Activated B cell treated with CpG ODN at 0.5 μM for 24 hours (primary cell): ENCODE measurements at places on chromosomes 4 and X.

- DNase-seq = no peak
Observed at GRCh38 chrX:153684467-153685155, 3.1 kb upstream of the SLC6A8 start.

DNA sequence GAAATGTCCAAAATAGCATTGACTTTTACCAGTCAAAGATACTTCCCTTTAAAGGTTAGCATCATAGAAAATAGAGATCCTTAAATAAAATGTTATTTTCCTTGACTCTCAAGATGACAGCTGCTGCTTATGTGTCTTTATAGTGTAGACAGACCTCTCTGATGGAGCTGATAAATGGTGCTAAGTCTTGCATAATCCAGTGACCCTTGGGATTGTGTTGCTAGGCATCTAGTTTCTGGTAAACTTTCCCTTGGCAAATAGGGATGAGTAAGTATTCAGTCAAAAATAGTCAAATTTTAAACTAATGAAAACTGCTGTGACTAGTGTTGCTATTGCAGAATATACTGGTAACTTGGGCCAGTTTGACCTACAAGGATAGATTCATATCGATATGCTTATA, 53.6 kb downstream of the MBNL3 start:
- no peak for DNase-seq

- DNase-seq = no peak
Observed at GRCh38 chr4:42345962-42346544, 51.2 kb upstream of the SHISA3 start.

DNA sequence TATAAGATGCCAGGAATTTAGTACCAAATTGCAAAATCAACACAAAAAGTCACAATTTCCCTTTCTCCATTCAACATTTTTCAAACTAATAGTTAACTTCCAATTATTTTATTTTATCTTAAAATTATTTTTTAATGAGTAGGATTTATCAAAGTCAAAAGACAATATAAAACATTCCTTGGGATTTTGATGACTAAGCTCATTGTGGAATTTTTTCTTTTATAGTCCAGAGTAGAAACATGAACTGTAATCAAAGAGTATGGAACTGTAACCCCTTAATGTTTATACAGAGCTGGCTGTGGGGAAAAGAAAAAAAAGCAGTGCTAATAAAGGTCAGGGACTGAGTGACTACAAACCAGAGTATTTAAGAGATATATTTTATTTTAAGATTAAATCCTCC, 368.6 kb upstream of the CPXCR1 start:
- no peak for DNase-seq
